Activated CD8-positive, alpha-beta T cell treated with anti-CD3 and anti-CD28 coated beads for 36 hours (primary cell): ENCODE measurements at places on chromosomes 11 and 22. TPM values are rescaled to one million over a fixed set of nuclear protein-coding genes. Genes with fewer than 3 reads are reported as not detected.

DNA sequence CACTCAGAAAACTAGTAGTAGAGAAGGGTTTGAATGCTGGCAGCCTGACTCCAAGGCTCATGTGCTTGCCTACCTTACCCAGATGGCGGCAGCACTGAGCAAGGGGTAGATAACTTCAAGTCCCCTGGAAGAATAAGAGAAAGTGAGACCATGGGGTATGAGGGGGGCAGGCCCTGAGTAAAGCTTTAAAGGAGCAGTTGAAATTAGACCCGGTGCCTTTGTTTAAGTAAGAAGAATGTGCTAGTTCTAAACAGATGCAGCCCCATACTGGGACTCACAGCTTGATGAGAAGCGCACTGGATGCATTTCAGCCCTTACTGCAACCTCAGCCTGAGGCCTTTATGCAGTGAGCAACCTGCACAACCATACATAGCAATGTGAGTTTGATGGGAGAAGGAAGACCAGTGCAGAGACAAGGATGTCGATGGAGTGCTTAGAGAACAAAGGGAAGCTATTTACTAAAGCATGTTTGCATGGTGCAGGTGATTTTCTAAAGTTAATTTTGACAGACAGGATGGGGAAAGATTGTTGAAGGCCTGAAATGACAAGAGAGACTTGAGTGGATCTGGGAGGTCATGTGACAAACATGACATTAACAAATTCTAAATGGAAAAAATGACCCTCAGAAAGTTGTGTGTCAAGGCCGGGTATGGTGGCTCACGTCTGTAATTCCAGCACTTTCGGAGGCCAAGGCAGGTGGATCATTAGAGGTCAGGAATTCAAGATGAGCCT is 27.1 kb upstream of the TMA7B start:
- H3K27me3 ChIP-seq, result no peaks in the 10 kb centered on the region
- H3K4me3 ChIP-seq, result peak overlapping the region; percentile 72
- H3K27ac ChIP-seq, result peak overlapping the region; percentile 90
- DNase-seq, result peak; percentile 81

- DNase-seq, result no peak
- no peaks in the 10 kb centered on the region for H3K36me3 ChIP-seq
- no peak overlapping the region for H3K4me3 ChIP-seq
- H3K27ac ChIP-seq, result no peak overlapping the region
- peaks cover 12% of the 10 kb centered on the region for H3K27me3 ChIP-seq
Observed at GRCh38 chr11:64502634-64503033, 88.4 kb upstream of the SLC22A12 start.

DNA sequence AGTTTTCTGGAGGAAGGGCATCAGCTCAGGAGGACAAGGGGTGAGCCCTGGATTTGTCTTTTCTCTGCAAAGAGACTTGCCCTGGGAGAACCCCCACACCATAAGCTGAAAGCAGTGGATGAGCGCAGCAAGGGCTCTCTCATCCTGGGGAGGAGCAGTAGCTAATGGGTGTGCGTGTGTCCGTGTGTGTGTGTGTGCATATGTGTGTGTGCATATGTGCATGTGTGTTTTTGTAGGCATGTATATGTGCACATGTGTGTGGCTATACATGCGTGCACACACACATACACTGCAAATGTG is 45.3 kb downstream of the SMIM38 start:
- DNase-seq, result no peak
- H3K4me3 ChIP-seq, result no peak overlapping the region
- H3K4me1 ChIP-seq, result peaks cover 7% of the 10 kb centered on the region

- no peak for DNase-seq
- no peak overlapping the region for H3K4me3 ChIP-seq
- H3K36me3 ChIP-seq, result no peaks in the 10 kb centered on the region
- H3K27ac ChIP-seq, result no peak overlapping the region
Observed at GRCh38 chr11:119380827-119381180, 686 bp downstream of the USP2 start.

CTSW gene
- total RNA-seq, result 124 TPM
